Cerebellar nuclear complex (tissue), 1 donor: ENCODE measurements at places on chromosomes 5 and 9.

DNA sequence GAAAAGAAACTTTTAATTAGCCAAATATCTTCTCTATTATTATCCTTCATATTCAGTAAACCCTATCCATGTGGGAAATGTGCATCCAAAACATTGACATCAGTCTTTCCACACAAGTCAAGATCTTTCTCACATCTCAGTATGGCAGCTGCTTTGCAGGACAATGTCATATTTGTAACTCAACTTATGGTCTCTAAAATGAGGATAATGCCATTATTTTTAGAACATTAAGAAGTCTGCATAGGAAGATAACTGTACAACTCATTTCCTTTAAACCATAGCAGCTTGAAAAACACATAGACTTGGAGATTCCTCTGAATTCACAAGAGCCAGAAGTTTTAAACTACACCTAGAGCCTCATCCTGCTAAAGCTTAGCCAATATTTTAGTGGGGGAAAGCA is 43.7 kb downstream of the MCTP1 start:
- DNase-seq = no peak

DNA sequence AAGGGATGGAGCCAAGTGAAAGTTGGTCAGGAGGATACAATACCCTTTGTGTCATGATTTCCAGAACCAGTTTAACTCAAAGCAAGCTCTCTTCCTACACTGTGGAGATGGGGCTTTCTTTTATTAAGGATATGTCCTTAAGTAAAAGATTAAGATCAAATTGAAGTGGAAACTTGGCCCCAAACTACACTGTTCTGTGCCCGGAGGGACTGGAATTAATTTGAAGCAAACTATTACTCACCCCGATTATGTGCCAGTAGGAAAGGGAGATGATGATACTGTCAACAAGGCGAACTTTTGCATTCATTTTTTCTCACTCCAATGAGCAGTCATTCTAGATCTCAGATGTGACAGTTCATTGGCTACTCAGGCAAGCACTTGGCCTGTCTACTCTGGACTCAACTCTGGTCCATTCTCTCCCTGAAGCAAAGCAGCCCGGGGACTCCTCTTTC is 186.7 kb downstream of the NTRK2 start:
- DNase-seq = no peak

GRCh38 chr9:110089681-110090370 is 118.1 kb downstream of the C9orf152 start:
- DNase-seq = no peak

DNA sequence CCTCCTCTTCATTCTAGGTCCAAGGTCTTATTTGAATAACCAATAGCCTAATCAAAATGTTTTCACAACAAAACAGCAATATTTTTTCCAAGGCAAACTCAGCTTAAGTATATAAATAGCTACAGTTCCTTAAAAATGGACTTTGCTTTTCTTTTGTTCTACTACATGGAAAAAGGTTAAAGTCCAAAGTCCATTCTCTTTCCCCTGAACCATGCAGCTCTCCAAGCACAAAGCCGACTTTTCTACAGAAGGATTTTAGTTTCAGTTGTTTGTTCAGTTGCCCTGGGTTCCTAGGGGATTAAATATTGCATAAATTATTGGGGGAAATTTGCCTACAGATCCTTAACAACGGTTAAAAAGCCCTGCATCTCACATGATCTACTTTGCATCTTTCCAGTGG is 677.0 kb upstream of the KLF4 start:
- DNase-seq = no peak

DNA sequence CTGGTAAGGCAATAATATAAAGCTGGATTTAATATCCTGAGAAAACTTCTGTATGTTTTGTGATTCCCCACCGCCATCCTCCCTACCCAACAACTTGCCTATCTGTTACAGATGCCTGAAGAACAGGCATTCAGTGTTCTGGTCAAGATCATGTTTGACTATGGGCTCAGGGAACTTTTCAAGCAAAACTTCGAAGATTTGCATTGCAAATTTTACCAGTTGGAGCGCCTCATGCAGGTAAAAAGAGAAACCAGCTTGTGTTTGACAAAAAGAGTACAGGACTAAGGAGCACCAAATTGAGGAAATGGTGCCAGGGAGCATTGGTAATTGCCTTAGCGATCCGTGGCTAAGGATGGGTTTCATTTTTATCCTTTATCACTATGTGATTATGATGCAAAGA is 40.0 kb downstream of the GPR21 start:
- DNase-seq = no peak
